Stomach (tissue), 19 donors: ENCODE measurements at places on chromosomes 3 and 15. TPM values are rescaled to one million over a fixed set of nuclear protein-coding genes. Genes with fewer than 3 reads are reported as not detected.

The ITGB5 gene
- total RNA-seq: 49.2 TPM

The GHRL gene
- 1.7 TPM for total RNA-seq

The GPR149 gene
- total RNA-seq: not detected

The CSPG4 gene
- 44.6 TPM for total RNA-seq

The GOLGA8J gene
- not detected for total RNA-seq

The SYNPR gene
- 1.0 TPM for total RNA-seq

The STAB1 gene
- total RNA-seq: 51.6 TPM

- H3K4me1 ChIP-seq: peaks cover 35% of the 10 kb centered on the region
- peak overlapping the region; percentile 91 for H3K4me3 ChIP-seq
- DNase-seq: peak; percentile 40
- peaks cover 16% of the 10 kb centered on the region for H3K36me3 ChIP-seq
- peak overlapping the region; percentile 95 for H3K27ac ChIP-seq
- H3K27me3 ChIP-seq: no peaks in the 10 kb centered on the region
These were observed 1.3 kb upstream of the HACD2 start for GRCh38 chr3:123586131-123586530.

- H3K27ac ChIP-seq: no peak overlapping the region
- peaks cover 11% of the 10 kb centered on the region for H3K4me1 ChIP-seq
- H3K36me3 ChIP-seq: no peaks in the 10 kb centered on the region
- no peak overlapping the region for H3K4me3 ChIP-seq
These were observed 21.0 kb downstream of the CRABP1 start for GRCh38 chr15:78360958-78361718.

DNA sequence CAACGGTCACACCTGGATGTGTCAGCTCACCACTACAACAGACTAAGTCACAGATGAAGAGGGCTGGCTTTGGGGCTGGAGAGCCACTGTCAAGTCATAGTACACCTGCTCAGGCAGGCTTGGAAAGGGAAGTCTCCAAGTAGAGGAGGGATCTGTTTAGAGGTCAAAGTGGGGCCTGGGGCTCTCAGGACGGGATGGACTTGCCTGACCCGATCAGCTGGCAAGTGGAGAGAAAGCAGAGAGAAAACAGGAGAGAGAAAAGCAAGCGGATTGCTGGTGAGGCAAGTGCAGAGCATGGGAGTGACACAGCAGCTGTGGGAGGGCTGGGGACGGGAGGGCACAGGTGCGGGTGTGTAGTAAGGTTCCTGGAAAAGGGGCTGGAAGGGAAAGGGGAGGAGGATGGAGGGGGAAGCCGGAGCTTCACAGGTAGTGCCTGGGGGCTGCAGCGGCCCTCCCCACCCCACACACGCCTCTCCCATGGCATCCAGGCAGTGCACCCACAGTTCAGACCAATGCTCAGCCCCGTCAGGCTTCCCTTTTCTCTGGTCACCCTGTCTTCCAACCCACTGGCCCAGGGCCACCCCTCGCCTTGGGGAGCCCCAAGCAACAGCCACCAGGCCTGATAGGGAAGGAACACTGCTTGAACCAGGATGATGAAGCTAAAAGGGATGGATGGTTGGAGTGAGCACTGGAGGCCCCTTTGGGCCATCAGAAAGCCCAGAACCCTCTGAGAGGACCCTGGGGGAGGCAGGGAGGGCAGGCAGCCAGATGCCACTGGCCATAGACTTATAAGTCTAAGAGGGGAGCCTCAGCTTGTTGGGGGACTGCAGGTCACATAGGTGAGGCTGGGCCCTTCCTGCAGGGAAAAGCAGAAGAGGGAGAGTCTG is 8.5 kb downstream of the RPS17 start:
- H3K27me3 ChIP-seq: no peaks in the 10 kb centered on the region
- H3K4me3 ChIP-seq: no peak overlapping the region
- no peak for DNase-seq
- peaks cover 12% of the 10 kb centered on the region for H3K4me1 ChIP-seq

- H3K27ac ChIP-seq: no peak overlapping the region
- no peak overlapping the region for H3K4me3 ChIP-seq
- no peak for DNase-seq
- peaks cover 5% of the 10 kb centered on the region for H3K4me1 ChIP-seq
These were observed 12.7 kb downstream of the LYSMD4 start for GRCh38 chr15:99720533-99720932.

- peaks cover 29% of the 10 kb centered on the region for H3K4me1 ChIP-seq
- no peak for DNase-seq
- H3K4me3 ChIP-seq: no peak overlapping the region
- no peak overlapping the region for H3K27ac ChIP-seq
- H3K36me3 ChIP-seq: no peaks in the 10 kb centered on the region
- no peaks in the 10 kb centered on the region for H3K27me3 ChIP-seq
These were observed 2.9 kb upstream of the OCA2 start for GRCh38 chr15:28101983-28102441.

DNA sequence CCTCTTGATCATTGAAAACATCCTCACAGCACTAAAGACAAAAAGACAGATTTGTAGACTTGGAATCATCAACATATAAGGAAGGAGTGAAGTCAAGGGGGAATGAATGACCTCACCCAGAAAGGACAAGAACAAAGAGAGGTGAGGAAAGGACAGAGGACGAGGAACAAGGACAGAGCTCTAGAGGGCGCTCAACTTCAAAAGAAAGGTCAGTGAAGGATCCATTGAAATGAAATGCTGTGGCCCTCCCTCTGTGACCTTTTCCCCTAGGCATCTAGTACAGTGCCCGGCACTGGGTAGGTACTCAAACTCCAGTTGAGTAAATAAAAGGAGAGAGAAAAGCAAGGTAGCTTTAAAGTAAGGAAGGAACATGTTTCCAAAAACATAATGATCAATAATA is 2.6 kb downstream of the ATP8B4 start:
- H3K4me3 ChIP-seq: no peak overlapping the region
- no peak for DNase-seq
- H3K27me3 ChIP-seq: no peaks in the 10 kb centered on the region
- H3K4me1 ChIP-seq: no peaks in the 10 kb centered on the region

DNA sequence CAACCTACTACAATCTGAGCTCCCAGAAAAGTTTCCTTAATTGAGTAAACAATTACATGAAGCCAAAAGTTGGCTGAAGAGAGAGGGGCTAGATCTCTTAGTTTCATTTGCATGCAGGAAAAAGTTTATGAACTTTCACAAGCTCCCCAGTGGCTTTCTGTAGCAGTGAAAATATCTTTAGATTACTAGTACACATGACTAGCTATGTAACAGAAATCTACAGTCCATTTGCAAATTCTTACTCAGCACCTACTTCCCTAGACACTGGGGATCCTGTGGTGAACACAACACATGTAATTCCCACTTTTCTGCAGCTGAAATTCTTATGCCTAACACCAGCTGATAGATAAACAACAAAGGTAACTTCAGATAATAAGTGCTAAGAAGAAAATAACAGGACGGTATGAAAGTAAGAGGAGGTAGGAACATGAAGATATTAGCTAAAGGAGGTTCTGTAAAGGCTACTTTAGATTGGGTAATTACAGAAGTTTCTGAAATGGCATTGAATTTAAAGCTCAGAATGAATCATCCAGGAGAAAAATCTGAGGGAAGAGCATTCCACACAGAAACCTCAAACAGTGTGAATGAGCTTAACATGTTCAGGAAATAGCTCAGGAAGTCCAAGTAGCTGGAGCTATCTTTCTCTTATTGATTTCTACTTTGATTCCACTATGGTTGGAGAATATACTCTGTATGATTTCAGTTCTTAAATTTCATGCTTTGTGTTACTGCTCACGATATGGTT is 204.8 kb downstream of the MAGI1 start:
- no peak overlapping the region for H3K27ac ChIP-seq
- DNase-seq: no peak
- no peaks in the 10 kb centered on the region for H3K27me3 ChIP-seq

DNA sequence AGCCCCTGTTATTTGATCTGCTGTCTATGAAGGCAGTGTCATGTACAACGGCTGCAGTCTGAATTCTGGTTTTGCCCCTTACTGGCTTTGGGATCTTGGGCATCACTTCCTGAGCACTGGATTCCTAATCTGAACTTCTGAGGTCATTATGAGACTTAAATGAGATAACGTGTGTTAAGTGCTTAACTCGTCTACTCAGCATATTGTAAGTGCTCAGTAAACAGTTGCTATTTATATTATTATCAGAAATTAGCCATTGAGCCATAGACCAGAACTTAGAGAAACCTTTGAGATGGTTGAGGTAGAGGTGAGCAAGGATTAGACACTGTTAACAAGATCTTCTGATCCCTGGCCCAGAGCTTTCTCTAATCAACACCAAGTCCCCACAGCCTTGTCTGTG is 284.1 kb upstream of the ONECUT1 start:
- H3K36me3 ChIP-seq: no peaks in the 10 kb centered on the region
- no peak overlapping the region for H3K4me3 ChIP-seq
- H3K4me1 ChIP-seq: no peaks in the 10 kb centered on the region
- DNase-seq: no peak
- H3K27ac ChIP-seq: no peak overlapping the region

GRCh38 chr3:196219194-196219969 is 3.0 kb downstream of the SLC51A start:
- H3K4me3 ChIP-seq: peak overlapping the region; percentile 17
- peaks cover 4% of the 10 kb centered on the region for H3K27me3 ChIP-seq
- no peaks in the 10 kb centered on the region for H3K36me3 ChIP-seq
- H3K27ac ChIP-seq: peak overlapping the region; percentile 13
- DNase-seq: peak; percentile 90

- peaks cover 18% of the 10 kb centered on the region for H3K4me1 ChIP-seq
- H3K36me3 ChIP-seq: no peaks in the 10 kb centered on the region
These were observed 172.6 kb downstream of the RBMS3 start for GRCh38 chr3:29453284-29454001.

GRCh38 chr15:32887090-32887489 is 169.3 kb downstream of the GREM1 start:
- H3K27ac ChIP-seq: peak overlapping the region; percentile 39
- no peak for DNase-seq
- H3K27me3 ChIP-seq: no peaks in the 10 kb centered on the region

GRCh38 chr3:47000198-47000815 is 20.8 kb downstream of the NBEAL2 start:
- peaks cover 9% of the 10 kb centered on the region for H3K4me1 ChIP-seq
- DNase-seq: no peak
- no peaks in the 10 kb centered on the region for H3K27me3 ChIP-seq
- no peak overlapping the region for H3K27ac ChIP-seq

DNA sequence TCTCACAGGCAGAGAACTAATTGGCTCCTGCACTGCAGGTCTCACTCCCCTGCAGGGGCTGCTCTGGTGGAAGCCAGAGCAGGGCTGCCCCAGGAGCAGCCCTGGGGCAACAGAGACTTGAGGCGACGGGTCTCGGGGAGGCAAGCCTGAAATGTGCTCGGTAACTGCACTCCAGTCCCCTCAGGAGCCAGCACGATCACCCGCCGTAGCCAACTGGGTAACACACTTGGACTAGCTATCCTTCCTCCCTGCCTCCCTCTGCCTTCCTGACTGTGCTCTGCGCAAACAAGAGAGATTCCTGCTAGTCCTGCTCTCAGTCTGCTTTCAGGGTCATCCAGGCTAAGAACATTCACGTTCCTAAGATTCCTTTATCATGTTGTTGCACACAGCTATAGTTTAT is 140.7 kb upstream of the NSMCE3 start:
- H3K4me3 ChIP-seq: no peak overlapping the region
- no peak for DNase-seq
- H3K36me3 ChIP-seq: no peaks in the 10 kb centered on the region
- H3K27ac ChIP-seq: no peak overlapping the region
- no peaks in the 10 kb centered on the region for H3K27me3 ChIP-seq

DNA sequence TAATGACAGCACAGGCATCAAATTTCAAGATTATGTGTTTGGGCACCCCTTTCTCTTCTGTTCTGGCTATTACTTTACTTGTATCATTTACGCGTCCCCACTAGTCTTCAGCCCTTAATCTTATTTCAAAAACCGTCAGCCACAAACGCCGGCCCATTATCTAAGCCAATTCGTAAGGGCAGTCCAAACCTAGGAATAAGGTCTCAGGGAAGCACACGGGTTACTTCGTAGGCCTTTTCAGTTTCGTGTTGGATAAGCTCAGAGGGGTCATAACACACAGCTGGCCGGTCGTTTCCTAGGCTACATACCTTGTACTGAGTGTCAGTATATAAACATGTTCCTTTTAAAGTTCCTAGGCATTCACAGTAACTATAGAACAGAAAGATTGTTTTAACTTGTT is 5.1 kb upstream of the DNAAF4 start:
- H3K36me3 ChIP-seq: no peaks in the 10 kb centered on the region
- no peaks in the 10 kb centered on the region for H3K4me1 ChIP-seq
- no peaks in the 10 kb centered on the region for H3K27me3 ChIP-seq
- no peak overlapping the region for H3K27ac ChIP-seq

DNA sequence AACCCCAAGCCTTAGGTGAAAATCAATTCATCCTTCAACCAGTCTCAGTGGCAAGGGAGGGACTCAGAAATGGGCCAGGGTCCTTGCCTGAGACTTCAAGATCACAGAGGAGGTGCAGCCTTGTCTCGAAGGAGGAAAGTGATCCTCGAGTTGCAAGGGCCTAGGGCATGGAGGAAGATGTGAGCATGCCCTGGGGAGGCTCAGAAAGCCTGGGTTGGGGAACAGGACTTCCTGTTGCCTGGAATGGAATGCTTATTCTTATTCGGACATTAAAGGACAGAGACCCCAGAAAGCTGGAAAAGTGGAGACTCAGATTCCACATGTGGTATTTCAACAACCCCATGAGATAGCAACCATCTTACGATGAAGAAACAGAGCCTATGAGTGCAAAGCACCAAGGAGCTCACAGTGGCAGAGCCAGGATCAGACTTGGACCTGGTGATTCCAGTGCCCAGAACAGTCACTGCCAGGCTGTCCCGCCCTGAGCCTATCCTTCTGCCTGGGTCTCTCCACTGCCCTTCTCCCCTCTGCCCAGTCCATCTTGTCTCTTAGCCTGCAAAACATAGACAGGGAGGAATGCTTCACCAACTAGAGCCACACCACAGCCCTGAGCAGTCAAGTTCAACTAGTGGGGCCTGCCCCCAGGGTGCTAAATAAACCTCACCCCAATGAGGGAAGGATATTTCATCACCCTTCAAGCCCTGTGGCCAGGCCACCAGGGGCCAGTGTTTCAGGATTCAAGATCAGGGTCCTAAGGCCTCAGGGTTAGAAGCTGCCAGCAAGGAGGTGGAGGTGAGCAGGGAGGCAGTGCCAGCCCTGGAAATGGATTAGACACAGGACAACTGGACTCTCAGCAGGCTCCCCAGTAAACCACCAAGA is 21.9 kb downstream of the DAPK2 start:
- H3K4me3 ChIP-seq: no peak overlapping the region
- no peak for DNase-seq
- no peaks in the 10 kb centered on the region for H3K27me3 ChIP-seq
- no peaks in the 10 kb centered on the region for H3K36me3 ChIP-seq
- H3K4me1 ChIP-seq: peaks cover 63% of the 10 kb centered on the region
- no peak overlapping the region for H3K27ac ChIP-seq

- no peak overlapping the region for H3K27ac ChIP-seq
- no peaks in the 10 kb centered on the region for H3K27me3 ChIP-seq
- no peaks in the 10 kb centered on the region for H3K4me1 ChIP-seq
- no peaks in the 10 kb centered on the region for H3K36me3 ChIP-seq
- no peak for DNase-seq
These were observed 8.5 kb upstream of the ZBED2 start for GRCh38 chr3:111603679-111604078.

- no peaks in the 10 kb centered on the region for H3K4me1 ChIP-seq
- H3K27me3 ChIP-seq: no peaks in the 10 kb centered on the region
- no peak overlapping the region for H3K4me3 ChIP-seq
- H3K36me3 ChIP-seq: no peaks in the 10 kb centered on the region
- no peak overlapping the region for H3K27ac ChIP-seq
These were observed 266.5 kb upstream of the CADM2 start for GRCh38 chr3:84692261-84692660.
